B cell (primary cell): ENCODE measurements at places on chromosomes 13 and 19. TPM values are rescaled to one million over a fixed set of nuclear protein-coding genes. Genes with fewer than 3 reads are reported as not detected.

DNA sequence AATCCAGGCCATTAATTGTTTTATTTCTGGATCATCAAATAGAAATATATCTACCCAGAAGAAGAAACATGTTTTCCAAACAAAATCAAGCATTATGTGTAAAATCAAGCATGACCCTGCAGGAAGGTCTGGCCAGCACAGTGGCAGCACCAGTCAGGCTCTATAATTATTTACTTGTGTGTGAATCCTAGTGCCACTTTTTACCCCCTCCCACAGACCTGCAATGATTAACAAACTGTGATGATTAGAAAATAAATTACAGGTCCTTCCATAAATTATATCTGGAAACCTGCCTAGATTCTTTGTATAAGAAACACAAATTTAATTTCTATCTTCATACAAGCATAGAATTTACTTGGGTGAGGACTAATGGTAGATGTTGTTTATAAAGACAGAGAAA, 186.1 kb downstream of the GPC6 start:
- DNase-seq, result no peak

- DNase-seq, result no peak
These were observed 53.6 kb upstream of the TPM4 start for GRCh38 chr19:16022681-16023080.

- DNase-seq, result peak; percentile 74
These were observed 780 bp upstream of the GTF2F2 start for GRCh38 chr13:45119469-45119990.

PPAN gene
- total RNA-seq, result 80.5 and 88.0 TPM in 2 replicates

- DNase-seq, result no peak
These were observed 1921.1 kb downstream of the OLFM4 start for GRCh38 chr13:54949735-54950134.

DNA sequence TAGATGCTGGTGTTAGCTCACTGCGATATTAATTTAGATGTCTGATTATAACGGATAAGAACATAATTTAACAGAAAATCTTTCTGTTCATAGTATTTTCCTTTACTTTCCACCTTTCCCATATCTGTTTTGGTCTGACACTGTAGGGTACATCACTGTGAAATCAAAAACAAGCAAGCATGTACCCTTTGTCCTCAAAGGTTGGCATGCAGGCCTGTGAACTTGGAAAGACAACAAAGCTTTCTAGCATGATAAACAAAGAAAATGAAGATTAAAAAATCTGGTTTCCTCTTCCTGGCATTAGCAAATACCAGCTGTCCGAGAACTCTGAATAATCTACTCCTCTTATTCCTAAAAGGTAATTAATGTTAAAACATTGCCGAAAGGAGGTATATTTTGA, 31.6 kb downstream of the THSD1 start:
- DNase-seq, result no peak

- DNase-seq, result no peak
These were observed 1456.1 kb upstream of the MIR17HG start for GRCh38 chr13:89891416-89891815.

DNAAF3 gene
- total RNA-seq, result not detected in 2 replicates

DNA sequence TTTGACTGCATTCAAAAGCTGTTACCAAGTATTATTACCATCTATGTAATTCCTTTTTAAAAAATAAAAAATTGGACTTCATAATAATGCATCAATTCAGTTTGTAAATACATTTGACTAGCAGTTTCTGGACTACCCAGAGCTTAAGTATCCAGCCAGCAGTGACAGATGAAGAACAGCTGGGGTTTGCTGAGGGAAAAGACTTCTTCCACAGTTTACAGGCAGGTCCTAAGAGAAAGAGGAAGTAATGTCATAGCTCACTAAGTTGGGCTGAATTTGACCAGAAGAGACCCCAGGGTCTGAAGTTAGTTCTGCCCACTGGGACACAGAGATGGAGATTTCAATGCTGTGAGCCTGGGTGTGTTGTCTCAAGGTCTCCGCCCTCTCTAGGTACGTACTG, 96.4 kb downstream of the MBNL2 start:
- DNase-seq, result no peak

DNA sequence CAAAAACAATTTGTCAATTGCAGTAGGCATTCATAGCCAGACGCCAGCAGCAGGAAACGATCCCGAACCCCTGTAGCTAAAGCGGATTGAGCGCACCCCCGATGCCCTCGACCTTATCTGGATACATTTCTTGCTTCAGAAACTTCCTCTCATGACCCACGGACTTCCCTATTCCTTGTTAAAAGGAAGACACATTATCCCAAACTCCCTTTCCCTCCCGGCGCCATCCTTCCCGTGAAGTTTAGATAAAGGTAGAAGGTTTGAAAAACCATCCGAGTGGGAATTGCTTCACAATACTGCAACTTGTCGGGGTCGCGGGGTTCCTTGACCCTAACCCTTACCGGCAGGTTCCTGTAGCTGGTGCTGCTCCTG, 977 bp downstream of the PCDH20 start:
- no peak for DNase-seq

- DNase-seq, result no peak
These were observed 79.7 kb downstream of the EFNB2 start for GRCh38 chr13:106455777-106456176.

PBX4 gene
- 11.7 and 11.8 TPM in 2 replicates for total RNA-seq

DPP9 gene
- 109 and 115 TPM in 2 replicates for total RNA-seq

PODNL1 gene
- total RNA-seq, result not detected in 2 replicates

DNA sequence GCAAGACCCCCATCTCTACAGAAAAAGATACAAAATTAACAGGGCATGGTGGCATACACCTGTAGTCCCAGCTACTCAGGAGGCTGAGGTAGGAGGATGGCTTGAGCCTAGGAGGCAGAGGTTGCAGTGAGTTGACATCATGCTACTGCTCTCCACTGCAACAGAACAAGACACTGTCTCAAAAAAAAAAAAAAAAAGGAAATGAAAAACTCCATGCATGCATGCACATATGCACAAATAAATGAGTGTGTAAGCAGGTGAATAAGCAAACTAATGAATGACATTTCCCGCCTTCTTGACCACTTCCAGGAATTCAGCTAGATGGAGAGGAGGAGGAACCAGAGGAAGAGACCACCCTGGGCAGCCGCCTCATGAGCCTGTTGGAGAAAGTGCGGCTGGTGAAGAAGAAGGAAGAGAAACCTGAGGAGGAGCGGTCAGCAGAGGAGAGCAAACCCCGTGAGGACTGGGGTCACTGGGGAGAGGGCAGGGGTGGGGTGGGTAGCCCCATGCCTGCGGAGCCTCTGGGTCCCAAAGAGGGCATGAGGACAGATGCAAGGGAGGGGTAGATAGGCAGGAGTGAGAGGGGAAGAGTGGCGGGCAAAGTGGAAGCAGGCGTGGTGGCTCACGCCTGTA, 58.8 kb downstream of the RYR1 start:
- DNase-seq, result no peak

DNA sequence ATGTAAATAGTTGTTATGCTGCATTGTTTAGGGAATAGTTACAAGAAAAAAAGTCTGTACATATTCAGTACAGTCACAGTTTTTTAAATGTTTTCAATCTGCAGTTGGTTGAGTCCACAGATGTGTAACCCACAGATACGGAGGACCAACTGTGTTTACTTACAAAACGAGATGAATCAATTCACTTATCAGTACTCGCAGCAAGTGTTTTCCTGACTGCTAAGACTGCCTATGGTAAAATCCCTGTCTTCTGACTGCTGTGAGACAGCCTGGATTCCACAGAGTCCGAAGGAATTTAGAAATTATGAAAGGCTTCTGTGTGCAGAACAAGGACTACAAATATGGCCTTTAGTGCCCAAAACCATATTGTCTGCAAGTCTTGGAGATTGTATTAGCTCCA, 45.7 kb upstream of the C1QTNF9 start:
- DNase-seq, result no peak

COMP gene
- total RNA-seq, result 0.12 TPM in 1 of 2 replicates, not detected in the other
